ENCODE measurements at places on chromosomes 4 and X.
A peak's percentile ranks its signal among the peaks of the same experiment; 100 is the strongest.

GRCh38 chr4:929096-929765 lies 2.9 kb downstream of the GAK start:
- DNase-seq: no peak

DNA sequence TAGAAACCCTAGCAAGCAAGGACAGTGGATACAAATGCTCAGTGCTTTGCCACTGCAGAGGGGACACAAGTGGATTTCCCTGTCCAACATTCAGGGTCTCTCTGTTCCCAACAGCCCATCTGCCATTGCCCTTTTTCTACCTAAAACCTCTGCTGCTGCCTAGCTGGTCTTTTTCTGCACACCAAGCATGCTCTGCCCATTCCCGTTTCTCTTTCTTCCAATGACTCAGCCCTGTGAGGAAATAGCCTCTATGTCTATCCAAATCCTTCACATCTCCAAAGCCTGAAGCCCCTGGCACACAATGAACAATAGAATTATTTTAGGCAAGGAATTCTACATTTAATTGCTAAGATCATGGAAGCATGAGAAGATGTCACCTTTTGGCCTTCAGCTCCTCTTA lies 5.7 kb upstream of the AMELX start:
- DNase-seq: no peak

GRCh38 chrX:44012484-44013096 lies 39.4 kb upstream of the NDP start:
- DNase-seq: no peak

GRCh38 chr4:61648264-61648663 lies 448.1 kb downstream of the ADGRL3 start:
- DNase-seq: no peak

DNA sequence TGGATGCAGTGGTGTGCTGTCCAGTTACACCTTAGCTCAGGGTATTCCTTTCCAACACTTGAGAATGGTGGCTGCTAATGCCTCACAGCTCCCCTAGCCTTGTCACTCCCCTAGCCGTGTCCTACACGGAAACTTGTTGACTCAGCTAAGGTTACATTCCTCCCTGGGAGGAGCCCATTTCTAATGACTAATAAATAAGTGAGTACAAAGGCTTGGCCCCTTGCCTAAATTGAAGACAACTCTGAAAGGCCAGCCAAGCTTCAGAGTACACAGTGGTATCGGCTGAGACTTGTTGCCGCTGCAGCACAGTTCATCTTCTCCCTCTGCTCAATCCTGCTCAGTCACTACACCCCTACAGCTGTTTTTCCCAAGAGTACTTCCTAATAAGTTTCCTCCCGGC lies 21.2 kb upstream of the SLC25A31 start:
- no peak for DNase-seq

- DNase-seq: no peak
Observed at GRCh38 chrX:140132937-140133336, 167.6 kb upstream of the CXorf66 start.

DNA sequence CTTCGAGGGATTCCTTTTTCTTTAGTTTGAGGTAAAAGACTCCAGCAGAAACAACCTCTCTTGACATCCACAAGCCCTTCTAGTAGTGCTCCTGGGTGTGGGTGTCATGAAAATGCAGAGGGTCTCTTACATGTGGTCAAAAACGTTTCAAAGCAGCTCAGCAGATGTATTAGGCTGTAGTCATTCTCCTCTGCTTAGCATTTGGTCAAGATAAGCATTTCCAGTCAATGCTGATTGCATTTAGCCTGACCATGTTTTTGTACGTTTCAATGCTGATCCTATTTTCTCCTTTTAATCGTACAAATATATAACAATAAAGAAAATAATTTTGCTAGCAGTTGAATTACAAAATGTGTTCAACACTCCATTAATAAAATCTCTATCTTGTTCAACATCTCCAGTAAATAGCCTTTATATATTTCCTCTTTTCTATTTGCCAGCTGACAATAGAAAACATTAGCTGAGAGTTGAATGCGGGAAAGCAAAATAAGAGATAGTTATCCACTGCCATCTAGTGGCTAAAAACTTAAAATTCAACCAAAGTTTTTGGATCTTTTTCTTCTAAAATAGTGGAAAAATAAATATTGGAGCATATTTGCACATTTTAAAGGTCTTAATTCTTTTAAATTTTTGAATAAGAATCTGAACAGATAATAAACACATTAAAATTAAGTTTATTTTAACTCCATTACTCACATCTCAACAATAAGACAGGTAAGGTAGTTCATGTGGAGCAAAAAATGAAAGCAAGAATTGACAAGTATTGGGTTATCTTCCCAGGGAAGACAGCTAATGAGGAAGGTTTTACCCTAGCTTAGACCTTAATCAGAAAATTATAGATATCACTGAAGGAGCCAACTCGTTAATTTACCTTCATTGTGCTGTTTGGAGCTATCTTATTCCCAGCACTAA lies 15.2 kb upstream of the PACRGL start:
- peak; percentile 76 for DNase-seq

- no peak for DNase-seq
Observed at GRCh38 chr4:147139455-147140198, 194.0 kb upstream of the TTC29 start.

GRCh38 chrX:113539599-113540356 lies 699.1 kb upstream of the AMOT start:
- DNase-seq: no peak

DNA sequence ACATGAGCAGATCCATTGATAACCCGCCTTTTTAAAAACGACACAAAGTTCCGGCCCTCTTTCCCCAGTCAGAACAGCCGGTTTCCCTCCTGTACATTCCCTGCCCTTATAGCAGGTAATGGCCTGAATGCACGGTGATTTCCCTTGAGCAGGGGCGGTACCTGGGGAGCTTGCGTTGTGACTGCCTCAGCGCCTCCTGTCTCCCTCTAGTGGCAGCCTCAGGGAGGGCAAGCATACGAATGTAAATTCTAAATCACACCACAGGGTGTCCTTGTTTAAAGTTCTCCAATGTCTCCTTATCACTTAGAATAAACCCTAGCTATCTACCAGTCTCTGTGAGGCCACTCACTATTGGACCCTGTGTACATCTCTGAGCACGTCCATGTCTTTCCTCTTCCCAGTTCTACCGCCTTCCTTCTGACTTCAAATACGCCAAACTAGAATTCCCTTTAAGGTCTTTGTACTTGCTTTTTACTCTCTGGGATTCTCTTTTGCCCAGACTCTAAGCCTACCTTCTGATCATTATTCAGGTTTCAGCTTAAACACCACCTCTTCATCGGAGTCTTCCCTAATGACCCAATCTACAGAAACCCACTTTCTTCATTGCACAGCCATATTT lies 18.4 kb upstream of the LDB2 start:
- DNase-seq: peak; percentile 13

GRCh38 chr4:146059151-146059550 lies 116.4 kb upstream of the LSM6 start:
- DNase-seq: no peak

- DNase-seq: no peak
Observed at GRCh38 chr4:86927843-86928395, 6.9 kb upstream of the AFF1 start.
